ENCODE measurements at places on chromosomes 5 and 9.

DNA sequence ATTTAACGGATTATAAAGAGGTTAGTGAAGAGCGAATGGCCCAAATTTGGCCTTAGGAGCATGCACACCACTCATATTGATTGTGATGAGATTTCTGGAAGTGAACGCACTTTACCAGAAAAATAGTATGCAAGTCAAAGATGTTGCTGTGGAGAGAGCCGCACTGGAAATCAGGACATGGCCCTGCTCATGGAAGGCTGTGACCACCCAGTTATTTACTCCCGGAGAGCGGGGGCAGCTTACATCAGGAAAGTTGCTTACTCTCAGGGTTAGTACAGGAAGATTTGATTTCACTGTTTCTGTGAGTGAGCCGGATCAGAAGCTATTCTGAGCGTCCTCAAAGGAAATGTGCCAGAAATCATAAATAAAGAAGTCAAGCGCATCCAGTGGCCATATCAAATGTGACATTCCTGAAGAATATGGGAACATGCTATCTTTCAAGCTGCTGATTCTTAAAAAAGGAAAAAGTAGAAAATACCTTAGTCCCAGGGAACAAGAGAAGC lies 42.9 kb upstream of the STRBP start:
- DNase-seq = no peak

- DNase-seq = peak; percentile 83
Measured at GRCh38 chr5:57172466-57173318, 1.2 kb upstream of the GPBP1 start.

DNA sequence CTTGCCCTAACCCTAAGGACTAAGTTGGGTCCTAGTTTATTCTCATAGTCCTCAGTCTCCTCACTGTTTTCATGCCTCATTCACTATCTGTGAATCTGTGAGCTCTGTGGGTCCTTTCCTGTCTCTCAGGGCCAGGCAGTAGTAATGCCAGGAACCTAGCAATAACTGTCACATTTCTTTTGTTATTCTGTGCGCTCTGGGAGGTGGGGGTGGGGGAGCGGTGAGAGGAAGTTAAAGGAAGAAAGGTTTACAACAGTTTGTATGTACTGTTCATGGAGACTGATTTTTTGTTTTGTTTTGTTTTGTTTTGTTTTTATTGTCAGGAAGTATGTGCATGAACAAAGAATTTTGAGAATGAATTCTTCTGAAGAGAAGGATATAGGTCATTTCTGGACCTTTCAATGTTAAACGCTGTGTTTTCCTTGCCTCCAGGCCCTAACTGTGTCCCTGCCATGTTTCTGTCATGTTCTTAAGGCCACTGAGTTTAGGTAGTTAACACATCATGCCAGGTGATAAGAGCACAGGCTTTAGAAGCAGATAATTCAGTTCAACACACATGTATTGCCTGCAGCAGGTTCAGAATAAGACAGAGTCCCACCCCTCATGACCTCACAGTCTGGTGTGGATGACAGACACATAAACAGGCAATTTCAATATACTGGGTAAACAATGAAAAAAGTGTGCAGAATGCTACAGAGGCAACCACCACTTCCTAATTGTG lies 13.3 kb upstream of the FEM1C start:
- peak; percentile 39 for DNase-seq

DNA sequence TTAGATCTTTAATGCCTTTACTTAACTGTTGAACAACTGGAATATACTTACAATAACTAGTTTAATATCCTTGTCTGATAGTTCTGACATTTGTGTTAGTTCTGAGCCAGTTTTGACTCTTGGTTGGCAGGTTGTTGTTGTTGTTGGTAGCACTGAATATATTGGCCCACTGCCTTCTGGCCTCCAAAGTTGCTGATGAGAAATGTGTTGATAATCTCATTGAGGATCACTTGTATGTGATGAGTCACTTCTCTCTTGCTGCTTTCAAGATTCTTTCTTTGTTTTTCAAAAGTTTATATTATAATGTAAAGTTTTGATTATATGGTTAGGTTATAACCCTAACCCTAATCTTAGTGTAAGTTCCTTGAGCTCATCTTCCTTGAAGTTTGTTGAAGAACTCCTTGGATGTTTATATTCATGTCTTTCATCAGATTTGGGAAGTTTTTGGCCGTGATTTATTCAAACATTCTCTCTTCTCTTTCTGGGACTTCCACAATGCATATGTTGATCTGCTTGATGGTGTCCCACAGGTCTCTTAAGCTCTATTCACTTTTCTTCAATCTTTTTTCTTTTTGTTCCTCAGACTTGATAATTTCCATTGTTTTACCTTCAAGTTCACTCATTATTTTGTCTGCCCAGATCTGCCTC lies 149.7 kb downstream of the FGF18 start:
- no peak for DNase-seq

DNA sequence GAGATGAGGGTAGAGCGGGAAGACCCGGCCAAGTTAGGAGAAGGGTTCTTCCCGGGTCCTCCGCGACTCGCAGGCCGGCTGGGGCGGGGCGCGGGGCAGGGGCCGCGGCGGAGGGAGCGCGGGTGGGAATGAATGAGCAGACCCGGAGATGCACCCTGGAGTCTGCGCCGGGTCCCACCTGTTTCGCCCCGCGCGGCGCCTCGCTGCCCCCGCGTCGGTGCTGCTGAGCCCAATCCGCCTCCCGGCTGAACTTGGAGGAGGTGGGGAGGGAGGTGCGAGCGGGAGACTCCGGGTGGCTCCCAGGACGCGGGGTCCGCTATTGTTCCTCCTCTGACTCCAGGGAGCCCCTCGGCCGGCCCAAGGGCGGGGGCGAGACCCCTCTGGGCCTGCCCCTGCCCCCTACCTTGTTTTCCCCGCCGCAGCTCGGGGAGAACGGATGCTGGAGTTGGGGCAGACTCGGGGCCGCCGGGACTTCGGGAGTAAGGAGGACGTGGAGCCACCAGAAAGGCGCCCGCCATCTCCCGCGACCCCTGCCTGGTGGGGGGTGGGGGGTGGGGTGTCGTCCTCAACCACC lies 659 bp downstream of the RAI14 start:
- DNase-seq = no peak

DNA sequence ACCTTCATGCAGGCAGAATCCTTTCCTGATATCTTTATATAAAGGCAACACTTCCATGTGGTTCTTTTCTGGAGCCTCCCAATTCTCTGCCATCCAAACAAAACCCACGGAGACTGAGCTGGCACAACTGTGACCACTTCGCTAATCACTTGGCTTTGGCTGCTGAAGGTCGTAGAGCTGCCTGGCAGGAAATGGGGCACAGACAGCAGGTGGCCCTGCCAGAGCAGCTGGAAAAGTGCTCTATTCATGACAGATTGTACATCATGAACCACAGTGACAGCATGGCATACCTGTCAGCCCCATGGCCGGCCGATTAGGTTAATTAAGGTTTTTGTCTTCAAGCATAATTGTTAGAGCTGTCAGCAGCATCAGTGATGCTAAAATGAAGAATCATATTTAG lies 141.9 kb upstream of the ANKRD55 start:
- no peak for DNase-seq

GRCh38 chr5:123007754-123008153 lies 28.8 kb downstream of the PPIC start:
- DNase-seq = no peak

DNA sequence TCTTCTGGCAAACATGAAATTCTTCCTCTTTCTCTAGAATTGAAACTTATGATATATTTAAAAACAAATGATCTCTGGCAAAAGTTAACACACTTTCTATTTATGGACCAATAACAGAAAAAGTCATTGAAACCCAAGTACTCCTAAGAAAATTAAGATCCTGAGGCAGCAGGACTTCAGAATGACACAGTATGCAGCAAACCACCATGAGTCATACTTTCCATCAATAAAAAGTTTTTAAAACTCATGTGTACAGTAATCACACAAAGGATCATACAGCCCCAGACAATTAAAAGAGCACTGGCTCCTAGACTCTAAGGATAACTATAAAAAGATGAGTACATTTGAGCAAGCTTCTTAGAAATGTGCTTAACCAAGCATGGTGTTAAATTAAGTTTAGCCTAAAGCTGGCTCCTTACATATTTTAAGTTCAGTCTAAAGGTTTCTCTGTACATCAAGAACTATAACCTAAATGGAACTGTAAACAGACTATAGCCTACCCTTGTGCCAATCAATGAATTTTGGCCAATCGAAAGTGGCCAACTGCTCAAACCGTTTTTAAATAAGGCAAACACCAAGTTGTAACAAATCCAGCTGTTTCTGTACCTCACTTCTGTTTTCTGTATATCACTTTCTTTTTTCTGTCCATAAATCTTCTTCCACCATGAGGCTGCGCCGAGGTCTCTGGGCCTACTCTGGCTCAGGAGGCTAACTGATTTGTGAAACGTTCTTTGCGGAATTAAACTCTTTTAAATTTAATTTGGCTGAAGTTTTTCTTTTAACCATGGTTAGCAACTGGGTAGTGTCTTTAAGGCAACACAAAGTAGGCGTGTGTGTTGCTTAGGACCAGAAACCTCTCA lies 232.1 kb upstream of the PIK3R1 start:
- DNase-seq = peak; percentile 62

DNA sequence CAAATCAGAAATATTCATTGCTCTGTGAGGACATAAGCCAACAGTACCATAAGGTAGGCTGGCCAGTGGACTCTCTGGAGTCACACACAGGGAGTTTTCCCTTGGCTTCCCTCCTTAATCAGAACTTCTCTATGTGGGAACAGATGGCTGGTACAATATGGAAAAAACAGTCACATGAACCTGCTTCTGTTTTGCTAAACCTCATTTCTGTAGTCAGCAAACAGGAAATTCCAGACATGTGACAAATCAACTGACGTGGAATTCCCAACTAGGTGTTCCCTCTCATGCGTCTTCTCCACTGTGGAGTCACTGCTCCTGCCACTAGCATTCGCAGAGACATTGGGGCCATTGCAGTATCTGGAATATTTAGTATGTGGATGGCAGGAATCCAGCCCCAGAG lies 617.6 kb downstream of the KIF4B start:
- no peak for DNase-seq

DNA sequence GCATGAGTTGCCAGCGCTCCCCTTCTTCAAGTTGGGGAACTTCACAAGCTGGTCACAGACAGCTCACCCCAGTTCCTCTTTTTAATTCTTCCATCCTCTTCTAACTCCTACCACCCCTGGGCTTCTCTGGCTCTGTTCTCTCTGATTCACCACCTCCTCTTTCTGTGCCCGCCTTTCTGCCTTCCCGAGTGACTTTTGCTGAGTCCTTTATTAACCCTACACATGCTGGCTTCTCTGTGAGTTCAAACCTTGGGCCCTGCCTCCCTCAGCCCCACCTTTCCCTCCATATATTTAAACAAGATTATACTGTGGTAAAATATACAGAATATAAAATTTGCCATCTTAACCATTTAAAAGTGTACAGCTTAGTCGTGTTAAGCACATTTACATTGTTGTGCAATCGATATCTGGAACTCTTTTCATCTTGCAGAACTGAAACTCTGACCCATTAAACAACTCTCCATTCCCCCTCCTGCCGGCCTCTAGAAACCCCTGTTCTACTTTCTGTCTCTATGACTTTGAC lies 32.0 kb downstream of the SLC46A2 start:
- peak; percentile 81 for DNase-seq

GRCh38 chr5:167987490-167988280 lies 303.8 kb upstream of the WWC1 start:
- DNase-seq = no peak

GRCh38 chr9:37636511-37637448 lies 14.0 kb upstream of the FRMPD1 start:
- no peak for DNase-seq

DNA sequence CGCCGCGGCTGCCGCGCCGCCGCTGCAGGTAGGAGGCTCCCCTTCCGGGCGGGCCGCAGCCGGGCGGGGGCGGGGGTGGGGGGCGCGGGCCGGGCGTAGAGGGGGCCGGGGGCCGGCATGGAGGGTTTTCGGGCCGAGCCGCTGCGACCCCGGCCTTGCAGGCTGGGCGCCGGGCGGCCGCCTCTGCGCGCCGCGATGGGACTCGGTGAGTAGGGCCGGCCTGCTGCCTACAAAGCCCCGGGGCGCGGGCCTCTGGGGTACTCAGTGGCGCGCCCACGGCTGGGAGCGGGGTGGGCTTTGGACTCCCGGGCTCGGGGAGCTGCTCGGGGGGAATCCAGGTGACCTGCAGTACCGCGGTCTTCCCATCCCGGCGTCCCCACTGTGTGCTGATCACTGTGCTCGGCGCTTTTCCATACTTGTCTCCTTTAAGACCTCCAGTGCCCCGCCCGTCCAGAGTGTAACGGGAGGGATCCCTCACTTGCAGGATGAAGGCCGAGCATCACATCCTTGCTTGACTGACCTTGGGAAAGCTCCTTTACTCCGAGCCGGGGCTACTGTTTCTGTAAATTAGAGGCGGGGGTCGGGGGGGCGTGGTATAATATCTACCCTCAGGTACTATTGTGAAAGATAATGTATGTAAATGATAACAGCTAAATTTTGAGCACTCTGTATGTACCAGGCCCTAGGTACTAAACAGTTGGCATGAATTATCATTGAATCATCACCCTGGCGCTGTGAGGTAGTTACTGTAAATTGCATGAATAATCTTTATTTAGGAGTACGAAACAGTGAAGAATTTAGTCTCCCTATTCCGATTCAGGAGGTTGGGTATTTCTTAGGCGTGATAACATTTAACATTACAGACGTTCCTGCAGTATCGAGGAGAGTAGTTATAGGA lies 672 bp downstream of the MSANTD3 start:
- peak; percentile 75 for DNase-seq

- no peak for DNase-seq
Measured at GRCh38 chr9:96513622-96514021, 63.7 kb downstream of the HABP4 start.

DNA sequence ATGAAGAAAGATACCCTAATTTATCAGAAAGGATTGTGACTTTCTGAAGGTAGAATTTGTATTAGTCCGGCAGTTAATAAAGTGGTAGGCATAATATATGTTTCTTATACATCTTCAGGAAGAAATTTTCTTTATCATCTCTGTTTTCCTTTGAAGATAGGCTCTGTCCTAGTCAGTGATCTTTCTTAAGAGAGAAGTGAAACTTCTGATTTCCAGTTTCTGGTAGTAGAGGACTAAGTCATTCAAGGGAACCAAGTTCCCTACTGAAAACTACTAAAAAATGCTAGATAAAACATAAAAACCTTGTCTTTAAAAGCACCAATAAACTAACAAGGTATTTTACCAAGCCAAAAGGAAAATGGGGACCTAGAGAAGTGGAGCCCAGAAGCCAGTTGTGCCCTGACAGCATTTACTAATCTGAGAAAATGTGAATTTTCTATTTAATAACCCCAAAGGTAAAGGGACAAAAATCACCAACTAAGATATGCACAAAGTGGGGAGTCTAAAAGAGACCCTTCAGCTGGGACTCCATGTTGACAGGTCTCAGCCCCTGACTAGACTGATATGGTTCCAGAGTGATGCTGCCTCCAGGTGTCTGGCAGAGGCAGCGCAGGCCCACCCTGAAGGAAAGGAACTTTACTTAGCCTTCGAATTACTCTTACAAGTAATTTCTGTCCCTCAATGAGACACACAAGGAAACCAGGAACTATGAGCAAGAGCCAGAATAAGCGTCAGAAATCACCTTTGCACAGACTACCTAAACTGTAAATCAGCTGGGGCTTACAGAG lies 72.7 kb downstream of the FAM78A start:
- DNase-seq = peak; percentile 44

DNA sequence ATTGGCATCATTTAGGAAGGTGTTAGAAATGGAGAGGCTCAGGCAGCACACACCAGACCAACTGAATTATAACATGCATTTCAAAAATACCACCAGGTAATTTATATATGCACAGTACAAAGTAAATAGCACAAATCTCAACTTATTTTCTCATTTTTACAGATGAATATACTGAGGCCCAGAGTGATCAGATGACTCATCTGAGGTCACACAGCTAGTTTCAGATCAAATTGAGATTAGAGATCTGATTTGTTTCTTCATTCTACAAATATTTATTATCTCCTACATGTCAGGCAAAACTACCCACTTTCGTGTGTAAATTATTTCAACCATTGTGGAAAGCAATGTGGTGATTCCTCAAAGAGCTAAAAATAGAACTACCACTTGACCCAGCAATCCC lies 507.1 kb downstream of the TLE4 start:
- DNase-seq = no peak

Data from hematopoietic multipotent progenitor cell treated with erythropoietin and hydrocortisone succinate and interleukin-3 and kit ligand, for 4 days (in vitro differentiated cells).